ENCODE measurements at places on chromosomes 11 and 22. TPM values are rescaled to one million over a fixed set of nuclear protein-coding genes. Genes with fewer than 3 reads are reported as not detected.

The CDON gene
- 12.7 TPM for total RNA-seq

The OR8G5 gene
- total RNA-seq, result not detected

The TTC12 gene
- total RNA-seq, result 16.1 TPM

The TENM4 gene
- total RNA-seq, result 18.6 TPM

The SEC14L2 gene
- 13.1 TPM for total RNA-seq

The KDM2A gene
- total RNA-seq, result 13.4 TPM

The SLC16A8 gene
- total RNA-seq, result not detected

The HOATZ gene
- total RNA-seq, result 6.8 TPM

The FOSL1 gene
- total RNA-seq, result 23.6 TPM

The PHLDA2 gene
- total RNA-seq, result 2.2 TPM

The SLC22A12 gene
- not detected for total RNA-seq

The TMEM41B gene
- 82.8 TPM for total RNA-seq

The AHNAK gene
- 197 TPM for total RNA-seq

The EFCAB6 gene
- total RNA-seq, result 0.54 TPM

The ACR gene
- not detected for total RNA-seq

The SLC22A8 gene
- not detected for total RNA-seq

The FUT4 gene
- not detected for total RNA-seq

The OTUB1 gene
- 123 TPM for total RNA-seq

The MUC6 gene
- total RNA-seq, result not detected

The SLC43A3 gene
- not detected for total RNA-seq

The AIFM3 gene
- 130 TPM for total RNA-seq

The KRTAP5-1 gene
- total RNA-seq, result not detected

The L3MBTL2 gene
- 53.1 TPM for total RNA-seq

The HPX gene
- total RNA-seq, result not detected

The RFPL1 gene
- not detected for total RNA-seq

The PPARA gene
- total RNA-seq, result 3.2 TPM

The CCDC34 gene
- 8.2 TPM for total RNA-seq

The DNAJB7 gene
- not detected for total RNA-seq

The PGA5 gene
- not detected for total RNA-seq

The ANO5 gene
- 1.6 TPM for total RNA-seq

The OR5T3 gene
- not detected for total RNA-seq

The GGTLC2 gene
- total RNA-seq, result not detected

The NRXN2 gene
- 16.7 TPM for total RNA-seq

The OR8A1 gene
- total RNA-seq, result not detected

The SLC6A5 gene
- total RNA-seq, result not detected

The MPPED2 gene
- total RNA-seq, result not detected

The CNTN5 gene
- not detected for total RNA-seq

The F2 gene
- not detected for total RNA-seq

The TYR gene
- not detected for total RNA-seq

The PRG2 gene
- total RNA-seq, result not detected

The OR10D3 gene
- not detected for total RNA-seq

The TTC36 gene
- total RNA-seq, result not detected

The IL17REL gene
- total RNA-seq, result not detected

The PLEKHB1 gene
- 18.0 TPM for total RNA-seq

The OAF gene
- total RNA-seq, result 13.8 TPM

The MGAT3 gene
- 18.6 TPM for total RNA-seq

The LARGE2 gene
- total RNA-seq, result not detected

The MRGPRX3 gene
- total RNA-seq, result not detected

The MS4A7 gene
- total RNA-seq, result not detected

The MAFF gene
- total RNA-seq, result 11.9 TPM

The OR56A4 gene
- not detected for total RNA-seq

The OR6A2 gene
- total RNA-seq, result 0.24 TPM

The ROBO4 gene
- not detected for total RNA-seq

The ZNF214 gene
- 3.6 TPM for total RNA-seq

Data from G401 (cell line).